ENCODE measurements at places on chromosomes 13 and 19.
A peak's percentile ranks its signal among the peaks of the same experiment; 100 is the strongest.

DNA sequence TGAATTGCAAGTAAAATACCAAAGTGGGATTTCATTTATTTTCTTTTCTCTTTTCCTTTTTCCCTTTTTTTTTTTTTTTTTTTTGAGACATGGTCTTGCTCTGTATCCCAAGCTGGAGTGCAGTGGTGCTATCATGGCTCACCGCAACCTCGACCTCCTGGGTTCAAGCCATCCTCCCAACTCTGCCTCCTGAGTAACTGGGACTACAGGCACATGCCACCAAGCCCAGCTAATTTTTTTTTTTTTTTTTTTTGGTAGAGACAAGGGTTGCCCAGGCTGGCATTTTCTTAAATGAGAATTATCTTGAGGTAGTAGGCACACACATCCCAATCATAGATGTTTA is 68.5 kb upstream of the GPR183 start:
- no peak for DNase-seq

DNA sequence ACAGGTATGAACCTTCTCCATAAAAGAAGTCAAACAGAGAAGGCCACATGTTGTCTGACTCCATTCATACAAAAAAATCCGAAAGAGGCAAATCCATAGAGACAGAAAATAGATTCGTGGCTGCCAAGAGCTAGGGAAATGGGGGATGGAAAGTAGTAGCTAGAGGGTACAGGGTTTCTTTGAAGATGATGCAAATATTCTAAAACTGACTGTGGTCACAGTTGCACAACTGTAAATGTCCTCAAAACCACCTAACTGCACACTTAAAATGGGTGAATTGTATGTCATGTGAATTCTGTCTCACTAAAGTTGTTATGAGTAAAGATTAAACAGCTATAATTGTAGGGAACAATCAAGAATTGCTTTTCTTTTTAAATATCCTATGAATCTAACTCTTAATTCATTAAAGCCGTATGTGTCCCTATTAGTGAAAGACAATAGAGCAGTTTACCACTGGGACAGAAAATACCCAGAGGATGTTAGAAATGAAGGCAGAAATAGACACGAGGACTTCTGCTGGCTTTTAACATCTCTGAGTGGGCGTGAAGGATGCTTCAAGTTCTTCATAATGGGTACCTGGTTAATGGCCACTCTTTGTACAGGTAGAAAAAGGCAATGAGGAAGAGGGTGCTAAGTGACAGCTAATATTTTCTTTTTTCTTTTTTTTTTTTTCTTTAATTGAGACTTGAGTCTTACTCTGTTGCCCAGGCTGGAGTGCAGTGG is 21.2 kb downstream of the INSR start:
- DNase-seq, result no peak

DNA sequence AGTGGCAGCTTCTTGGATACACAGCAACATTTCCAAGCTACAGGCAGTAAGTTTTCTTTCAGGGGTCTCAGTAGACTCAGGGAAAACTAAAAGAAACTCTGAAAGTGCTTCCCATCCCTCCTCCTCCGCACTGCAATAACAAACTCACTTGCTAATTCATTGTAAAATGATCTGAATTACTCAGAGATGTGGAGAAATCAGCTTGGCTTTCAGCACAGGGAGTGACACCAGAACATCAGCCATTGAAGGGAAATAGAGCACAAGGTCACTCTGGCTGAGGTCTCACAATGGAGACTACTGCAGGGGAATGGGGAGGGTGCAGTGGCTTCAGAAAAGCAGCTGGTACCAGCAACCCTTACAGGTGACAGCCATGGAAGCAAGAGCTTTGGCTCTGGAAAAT is 137.3 kb upstream of the SERP2 start:
- DNase-seq, result no peak

DNA sequence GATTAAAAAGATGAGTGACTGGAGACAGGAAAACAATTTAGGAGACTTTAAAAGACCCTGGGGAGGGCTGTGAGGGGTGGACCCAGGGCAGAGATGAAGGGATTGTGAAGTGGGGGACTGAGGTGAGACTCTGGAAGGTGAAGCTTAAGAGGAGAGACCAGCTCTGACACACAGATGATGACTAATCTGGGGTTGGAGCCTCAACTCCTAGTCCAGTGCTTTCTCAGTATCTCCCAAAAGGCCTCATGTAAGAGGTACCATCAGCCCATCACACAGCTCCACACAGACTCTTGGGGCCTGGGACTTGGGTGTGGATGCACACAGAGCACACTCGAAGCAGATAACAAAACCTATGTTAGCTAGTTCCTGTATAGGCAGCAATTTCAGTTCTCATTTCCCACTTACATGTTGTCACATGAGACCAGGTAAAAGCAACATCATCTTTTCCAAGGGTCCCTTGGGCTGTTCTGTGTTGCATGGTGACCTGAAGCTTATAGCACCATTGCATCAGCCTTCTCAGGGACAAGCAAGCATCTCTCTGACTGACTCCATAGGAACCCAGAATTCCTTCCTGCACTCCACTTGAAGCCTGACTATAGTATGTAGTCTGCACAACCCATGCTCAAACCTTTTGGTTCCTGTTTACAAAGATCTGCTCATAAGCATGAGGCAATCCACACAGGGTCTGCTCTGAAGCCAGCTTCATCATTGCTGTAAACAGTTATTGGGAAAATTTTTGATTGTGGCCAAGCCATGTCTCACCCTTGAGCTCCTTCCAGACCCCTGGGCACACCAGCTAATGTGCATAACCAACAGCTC is 88.6 kb upstream of the MYCBP2 start:
- DNase-seq, result no peak

- DNase-seq, result peak; percentile 89
Measured at GRCh38 chr19:24166055-24166454, 79.1 kb downstream of the ZNF254 start.

GRCh38 chr13:74229242-74229641 is 95.0 kb upstream of the KLF12 start:
- DNase-seq, result no peak

DNA sequence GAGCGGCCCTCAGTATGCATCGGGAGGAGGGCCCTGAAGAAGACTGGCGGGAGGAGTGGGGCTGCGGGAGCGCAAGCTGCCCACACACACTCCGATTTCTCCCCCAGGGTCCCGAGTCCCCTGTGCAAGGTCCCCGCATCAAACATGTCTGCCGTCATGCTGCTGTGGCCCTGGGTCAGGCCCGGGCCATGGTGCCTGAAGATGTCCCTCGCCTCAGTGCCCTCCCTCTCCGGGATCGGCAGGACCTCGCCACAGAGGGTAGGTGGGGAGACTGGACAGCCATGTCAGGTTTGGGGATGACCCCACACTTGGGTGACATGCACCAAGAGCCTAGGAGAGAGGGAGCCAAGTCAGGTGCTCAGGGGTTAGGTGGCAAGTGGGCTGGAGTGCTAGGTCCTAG is 4.7 kb downstream of the KMT2B start:
- no peak for DNase-seq

GRCh38 chr13:113726961-113727411 is 32.0 kb upstream of the TMEM255B start:
- no peak for DNase-seq

DNA sequence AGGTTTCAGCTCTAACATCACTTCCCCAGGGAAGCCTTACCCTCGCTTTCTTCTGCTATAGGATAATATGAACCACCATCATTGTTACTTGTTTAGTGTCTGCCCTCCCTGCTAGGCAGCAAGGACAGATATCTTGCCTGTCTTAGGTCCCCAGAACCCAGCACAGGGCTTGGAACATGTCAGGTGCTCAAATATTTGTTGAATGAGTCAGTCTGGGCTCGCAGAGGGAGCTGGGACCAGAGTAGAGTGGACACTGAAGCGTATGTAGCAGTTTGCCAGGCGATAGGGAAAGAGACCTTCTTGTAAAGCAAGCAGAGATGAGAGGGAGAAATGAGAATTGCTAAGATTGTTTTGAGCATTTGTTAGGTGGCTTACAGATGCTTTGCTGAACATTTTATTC is 11.7 kb downstream of the BCKDHA start:
- peak; percentile 66 for DNase-seq

- no peak for DNase-seq
Measured at GRCh38 chr19:55652311-55653128, 2.3 kb upstream of the U2AF2 start.

GRCh38 chr19:536881-537404 is 5.4 kb downstream of the CDC34 start:
- DNase-seq, result no peak

DNA sequence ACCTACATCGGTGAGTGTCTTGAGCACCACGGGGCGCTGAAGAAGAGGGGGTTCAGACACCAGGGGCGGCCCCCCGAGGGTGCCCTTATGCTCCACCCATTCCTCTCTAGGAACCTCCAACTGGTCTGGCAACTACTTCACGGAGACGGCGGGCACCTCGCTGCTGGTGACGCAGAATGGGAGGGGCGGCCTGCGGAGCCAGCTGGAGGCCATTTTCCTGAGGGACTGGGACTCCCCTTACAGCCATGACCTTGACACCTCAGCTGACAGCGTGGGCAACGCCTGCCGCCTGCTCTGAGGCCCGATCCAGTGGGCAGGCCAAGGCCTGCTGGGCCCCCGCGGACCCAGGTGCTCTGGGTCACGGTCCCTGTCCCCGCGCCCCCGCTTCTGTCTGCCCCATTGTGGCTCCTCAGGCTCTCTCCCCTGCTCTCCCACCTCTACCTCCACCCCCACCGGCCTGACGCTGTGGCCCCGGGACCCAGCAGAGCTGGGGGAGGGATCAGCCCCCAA is 12.1 kb downstream of the HIPK4 start:
- no peak for DNase-seq

DNA sequence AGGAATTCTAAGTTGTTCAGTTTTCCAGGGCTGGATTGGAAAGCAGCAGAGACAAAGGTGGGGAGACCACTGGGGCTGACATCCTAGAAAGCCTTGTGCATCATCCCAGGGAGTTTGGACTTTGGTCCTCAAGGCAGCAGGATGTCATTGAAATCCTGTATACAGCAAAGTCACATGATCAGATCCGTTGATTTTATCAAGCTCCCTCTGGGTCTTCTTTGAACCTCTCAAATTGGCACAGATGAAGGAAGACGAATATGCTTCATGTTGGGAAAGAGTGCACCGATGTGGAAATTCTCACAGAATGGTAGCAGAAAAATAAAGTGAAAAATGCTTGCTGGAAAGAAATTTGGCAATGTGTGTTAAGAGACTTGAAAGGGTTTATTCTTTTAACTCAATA is 149.8 kb upstream of the TMTC4 start:
- no peak for DNase-seq

- no peak for DNase-seq
Measured at GRCh38 chr13:24175847-24176246, 15.3 kb downstream of the SPATA13 start.

DNA sequence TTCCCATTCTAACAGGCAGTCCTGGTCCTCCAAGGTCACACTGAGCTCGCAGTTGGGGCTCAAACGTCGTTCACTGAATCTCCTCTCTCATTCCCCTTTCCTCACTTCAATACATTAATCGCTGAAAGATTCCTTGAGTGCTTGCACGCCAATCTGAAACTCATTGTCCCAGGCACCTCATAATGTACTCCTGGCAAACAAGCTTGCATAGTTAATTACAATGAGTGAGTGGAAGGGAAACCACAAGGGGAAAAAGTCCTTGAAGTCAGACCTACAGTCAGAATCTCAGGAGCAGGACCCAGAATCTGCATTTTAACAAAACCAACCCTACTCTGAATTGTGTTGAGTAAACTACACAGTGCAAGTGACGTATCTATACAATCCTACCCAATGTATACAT is 86.9 kb downstream of the CRYL1 start:
- DNase-seq, result no peak

GRCh38 chr19:35206379-35206778 is 22.2 kb downstream of the FAM187B start:
- no peak for DNase-seq

- DNase-seq, result no peak
Measured at GRCh38 chr13:102999499-102999898, 66.7 kb downstream of the SLC10A2 start.

DNA sequence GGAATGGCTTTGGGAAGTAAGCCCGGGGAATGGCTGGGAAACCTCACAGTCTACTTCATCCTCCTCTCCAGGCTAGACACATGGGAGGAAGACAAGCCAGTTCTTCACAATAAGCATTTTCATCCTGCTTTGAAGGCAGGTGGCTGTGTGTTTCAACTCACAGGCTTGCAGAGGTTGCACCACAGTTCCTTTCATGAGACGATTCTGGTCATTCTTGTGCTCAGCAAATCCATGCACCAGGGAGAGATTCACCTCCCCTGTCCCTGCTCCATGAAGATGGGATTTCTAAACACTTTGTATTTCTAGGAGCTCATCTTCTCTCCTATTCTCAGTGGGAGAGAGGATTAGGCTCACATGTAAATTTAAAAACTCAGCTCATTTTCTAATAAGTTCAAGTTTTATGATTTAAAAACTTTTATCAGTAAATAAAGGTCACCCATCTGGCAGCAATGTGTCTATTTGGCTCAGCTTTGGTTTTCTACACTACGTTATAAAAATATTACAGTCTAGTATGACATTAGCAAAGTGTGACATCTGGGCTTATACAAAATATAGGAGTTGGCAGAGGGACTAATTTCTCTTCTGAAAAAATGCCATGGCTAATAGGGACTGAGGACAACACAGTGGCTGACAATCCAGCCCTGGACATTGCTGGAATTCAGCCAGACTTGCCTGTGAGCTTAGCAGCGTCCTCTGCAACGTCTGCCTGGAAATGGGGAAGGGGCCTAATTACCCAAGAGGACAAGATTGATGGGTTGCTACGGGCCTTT is 283.2 kb upstream of the SLC10A2 start:
- no peak for DNase-seq

DNA sequence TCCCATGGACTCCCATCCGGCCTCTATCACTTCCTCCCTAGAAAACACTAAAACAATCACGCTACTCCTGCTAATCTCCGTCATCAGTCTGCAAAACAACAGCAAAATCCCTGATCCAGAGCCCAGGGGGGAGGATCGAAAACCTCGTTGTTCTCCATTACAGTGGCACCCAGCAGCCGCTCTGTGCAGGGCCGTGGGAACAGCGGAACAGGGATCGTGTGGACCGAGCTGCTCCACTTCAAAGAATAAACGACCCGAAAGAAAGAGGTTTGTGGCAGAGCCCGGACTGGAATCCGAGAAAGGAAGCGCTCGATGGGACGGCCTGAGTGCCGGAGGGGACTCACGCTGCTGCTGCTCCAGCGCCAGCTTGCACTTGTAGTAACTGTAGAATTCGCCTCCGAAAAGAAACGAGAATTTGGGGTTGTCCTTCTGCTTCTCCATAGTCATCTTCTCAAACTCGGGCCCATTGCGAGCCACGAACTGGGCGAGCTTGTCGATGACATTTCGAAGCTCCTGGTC is 652 bp downstream of the CHERP start:
- no peak for DNase-seq
